NCI-H1092 treated with DMSO at 0.1 percent for 48 hours (cell line): ENCODE measurements at places on chromosomes 11 and 22.

GRCh38 chr11:70270877-70271648 lies 573 bp downstream of the PPFIA1 start:
- no peak for DNase-seq

DNA sequence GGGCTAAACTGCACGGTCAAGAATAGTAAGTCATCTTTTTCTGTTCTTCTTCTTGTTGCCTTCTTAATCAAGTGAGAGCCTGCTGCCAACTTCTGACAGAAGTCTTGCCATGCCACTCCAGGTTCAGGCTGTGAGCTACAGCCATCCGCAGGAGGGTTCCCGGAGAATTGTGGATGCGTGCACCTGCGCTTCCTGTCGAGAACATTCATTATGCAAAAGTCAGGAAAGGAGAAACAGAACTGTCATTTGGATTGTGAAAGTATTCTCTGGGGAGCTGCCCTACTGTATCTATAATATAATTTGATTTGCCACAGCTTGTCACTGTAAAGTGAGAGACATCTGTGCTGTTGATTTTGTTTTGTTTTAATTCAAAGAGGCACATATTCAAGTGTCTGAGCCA lies 12.3 kb downstream of the IL17RA start:
- DNase-seq: no peak

- DNase-seq: no peak
These were observed 94.4 kb downstream of the FAM181B start for GRCh38 chr11:82639251-82639650.

DNA sequence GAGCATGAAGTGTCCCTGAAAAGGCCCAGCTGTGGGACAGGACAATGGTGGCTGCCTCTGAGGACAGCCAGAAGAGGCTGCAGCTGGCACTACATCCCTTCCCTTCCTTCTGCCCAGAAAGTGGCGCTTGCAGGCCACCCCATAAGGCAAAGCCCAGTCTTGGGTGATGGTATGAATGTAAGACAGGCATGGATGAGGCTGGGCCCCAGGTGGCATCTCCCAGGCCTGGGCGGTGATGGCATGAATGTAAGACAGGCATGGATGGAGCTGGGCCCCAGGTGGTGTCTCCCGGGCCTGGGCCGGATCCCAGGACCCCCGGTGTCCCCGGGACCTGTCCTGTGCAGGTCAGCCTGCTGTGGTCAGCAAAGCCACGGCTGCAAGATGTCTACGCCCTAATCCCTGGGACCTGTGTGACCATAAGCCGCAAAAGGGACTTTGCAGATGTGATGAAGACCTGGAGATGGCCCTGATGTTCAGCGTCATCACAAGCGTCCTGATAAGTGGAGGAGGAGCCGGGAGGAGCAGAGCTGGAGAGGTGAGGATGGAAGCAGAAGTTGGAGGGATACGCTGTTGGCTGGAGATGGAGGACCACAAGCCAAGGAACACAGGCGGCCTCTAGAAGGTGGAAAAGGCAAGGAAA lies 181.1 kb downstream of the CTTN start:
- DNase-seq: no peak

DNA sequence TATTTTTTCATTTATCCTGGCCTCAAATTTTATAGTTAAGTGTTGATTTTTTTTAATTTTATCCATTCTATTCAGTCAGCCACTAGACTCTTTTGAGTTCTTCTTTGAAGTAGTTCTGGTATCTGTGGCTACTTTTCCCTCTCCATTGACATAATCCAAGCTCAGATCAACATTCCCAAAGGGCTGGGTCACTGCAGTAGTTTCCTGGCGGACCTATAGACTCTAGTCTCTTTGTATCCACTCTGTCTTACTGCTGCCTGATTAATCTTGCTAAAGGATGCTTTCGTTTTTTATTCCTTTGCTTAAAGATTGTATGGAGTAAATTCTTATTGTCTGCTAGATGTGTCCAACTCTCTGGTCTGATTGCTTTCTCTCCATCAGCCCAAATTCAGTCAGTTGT lies 87.6 kb downstream of the UVRAG start:
- no peak for DNase-seq

GRCh38 chr11:123152951-123153350 lies 42.1 kb downstream of the CLMP start:
- no peak for DNase-seq

- no peak for DNase-seq
These were observed 6.4 kb downstream of the UNC93B1 start for GRCh38 chr11:67997475-67997921.

- DNase-seq: no peak
These were observed 63.4 kb upstream of the CARD18 start for GRCh38 chr11:105202844-105203548.

DNA sequence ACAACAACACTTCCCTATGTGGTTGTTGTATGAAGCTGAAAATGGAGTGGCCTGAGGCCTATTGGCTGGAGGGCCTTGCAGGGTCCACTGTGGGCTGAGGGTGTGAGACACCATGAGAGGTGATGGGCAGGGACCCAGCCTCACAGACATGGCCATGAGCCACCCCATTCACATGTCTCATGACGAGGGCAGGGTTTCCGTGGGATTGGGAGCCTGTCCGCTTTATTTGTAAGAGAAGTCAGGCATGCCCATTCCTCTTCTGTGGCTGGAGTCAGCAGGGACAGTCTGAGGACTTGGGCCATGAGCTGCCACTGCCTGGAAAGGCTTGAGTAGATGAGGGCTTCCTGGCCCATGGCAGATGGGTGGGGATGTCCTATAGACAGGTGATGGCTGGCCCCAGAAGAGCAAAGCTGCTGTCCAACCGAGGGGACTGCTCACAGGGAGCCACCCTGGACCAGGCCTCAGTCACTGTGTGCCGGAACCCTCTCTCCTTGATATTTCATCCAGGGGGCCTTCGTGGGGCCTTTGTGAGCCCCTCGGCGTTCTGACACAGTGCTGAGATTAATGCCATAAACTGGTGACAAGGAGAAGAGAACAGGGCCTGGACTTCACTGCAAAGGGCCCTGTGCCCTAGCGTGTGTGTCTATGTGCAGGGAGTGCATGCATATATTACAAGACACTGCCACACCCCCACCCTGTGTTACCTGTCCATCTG lies 971.9 kb downstream of the BRD1 start:
- no peak for DNase-seq

GRCh38 chr11:72918851-72919250 lies 104.6 kb downstream of the ATG16L2 start:
- no peak for DNase-seq

DNA sequence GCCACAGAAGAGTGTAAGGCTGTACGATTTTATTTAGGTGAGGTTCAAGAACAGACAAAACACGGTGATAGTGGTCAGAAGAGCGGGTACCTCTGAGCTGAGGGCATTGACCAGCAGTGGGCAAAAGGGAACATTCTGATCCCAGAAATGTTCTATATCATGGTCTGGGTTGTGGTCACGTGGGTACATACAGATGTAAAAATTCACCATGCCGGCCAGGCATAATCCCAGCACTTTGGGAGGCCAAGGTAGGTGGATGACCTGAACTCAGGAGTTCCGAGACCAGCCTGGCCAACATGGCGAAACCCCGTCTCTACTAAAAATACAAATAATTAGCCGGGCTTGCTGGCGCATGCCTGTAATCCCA lies 31.1 kb upstream of the GCAT start:
- no peak for DNase-seq

- DNase-seq: no peak
These were observed 107.3 kb downstream of the XKR3 start for GRCh38 chr22:16717699-16718558.

DNA sequence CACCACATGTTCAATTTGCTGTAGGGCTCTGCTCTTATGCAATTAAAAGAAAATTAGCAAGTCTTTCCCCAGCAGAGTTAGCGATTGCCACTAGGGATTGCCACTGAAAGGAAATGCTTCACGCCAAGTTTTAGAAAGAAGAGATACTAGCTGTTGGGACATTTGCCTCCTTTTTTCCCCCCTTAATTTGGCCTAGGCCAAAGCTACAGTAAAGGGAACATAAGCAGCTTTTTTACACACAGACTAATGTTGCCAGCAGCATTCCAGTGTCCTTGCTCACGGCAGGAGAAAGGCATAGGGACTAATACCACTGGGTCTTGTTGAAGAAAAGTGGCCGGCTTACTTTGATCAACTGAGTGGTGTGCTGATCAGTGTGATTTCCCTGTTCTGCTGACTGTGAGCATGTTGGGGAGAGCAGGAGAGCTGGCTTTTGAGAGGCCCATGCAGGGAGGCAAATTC lies 71.2 kb downstream of the PHF21A start:
- no peak for DNase-seq

- no peak for DNase-seq
These were observed 109.7 kb upstream of the OR9Q1 start for GRCh38 chr11:57913715-57914704.

DNA sequence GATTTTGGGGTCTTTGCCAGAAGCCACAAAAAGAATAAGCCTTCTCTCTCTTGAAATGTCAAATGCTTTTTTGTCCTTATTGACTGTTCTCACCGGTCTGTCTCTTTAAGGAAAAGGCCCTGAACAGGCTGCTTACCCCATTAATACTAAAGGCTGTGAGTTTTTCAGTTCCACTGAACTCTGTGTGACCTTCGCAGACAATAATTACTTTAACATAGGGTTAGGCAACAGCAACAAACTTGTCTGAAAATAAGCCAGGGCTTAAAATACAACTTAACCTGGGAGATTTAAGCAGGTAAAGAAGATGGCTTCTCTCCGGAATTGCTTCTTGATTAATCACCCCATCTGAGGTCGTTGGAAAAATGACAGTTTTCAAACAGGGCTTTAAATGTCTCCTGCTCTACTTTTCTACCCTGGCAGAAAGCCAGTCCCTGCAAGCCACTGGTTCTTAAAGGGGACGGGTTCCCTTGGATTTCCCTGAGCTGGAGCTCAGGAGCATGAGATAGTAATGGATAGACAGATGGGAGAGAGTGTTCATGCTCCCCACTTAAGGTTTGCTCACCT lies 69.4 kb downstream of the ARL14EP start:
- no peak for DNase-seq

GRCh38 chr22:24233235-24233634 lies 11.6 kb downstream of the GGT5 start:
- DNase-seq: no peak

- peak; percentile 61 for DNase-seq
These were observed 72.1 kb downstream of the LRRC32 start for GRCh38 chr11:76598426-76598839.

DNA sequence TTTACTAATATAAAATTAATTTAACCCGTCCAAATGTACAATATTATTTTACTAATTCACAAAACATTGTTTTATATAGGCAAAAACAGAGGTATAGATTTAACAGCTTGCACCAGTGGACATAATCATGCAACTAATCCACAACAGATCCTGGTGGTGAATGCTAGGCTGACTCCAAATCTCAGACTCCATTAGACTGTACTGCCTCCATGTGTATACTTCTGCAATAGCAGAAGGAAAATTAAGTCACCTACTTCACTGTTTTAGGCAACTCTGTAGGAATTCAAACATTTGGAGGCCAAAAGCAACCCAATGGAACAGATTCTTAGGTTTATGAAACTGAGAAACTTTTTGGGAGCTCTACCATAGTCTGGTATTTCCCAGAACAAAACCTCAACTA lies 30.0 kb upstream of the RAB39A start:
- DNase-seq: no peak

DNA sequence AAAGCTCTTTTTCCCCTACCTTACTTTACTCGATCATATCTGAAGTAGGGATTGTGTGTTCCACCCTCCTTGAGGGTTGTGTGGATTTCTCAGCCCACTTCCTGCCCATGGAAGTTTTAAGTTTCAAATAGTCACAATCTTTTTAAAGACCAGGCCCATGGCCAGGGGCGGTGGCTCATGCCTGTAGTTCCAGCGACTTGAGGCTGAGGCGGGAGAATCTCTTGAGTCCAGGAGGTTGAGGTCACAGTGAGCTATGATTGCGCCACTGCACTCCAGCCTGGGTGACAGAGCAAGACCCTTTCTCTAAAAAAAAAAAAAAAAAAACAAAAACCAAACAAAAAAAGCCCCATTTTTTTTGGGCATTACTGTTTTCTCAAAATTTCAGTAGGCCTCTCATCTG lies 36.3 kb upstream of the LRRC10B start:
- DNase-seq: no peak

- DNase-seq: no peak
These were observed 630 bp downstream of the CD5 start for GRCh38 chr11:61102667-61103571.

DNA sequence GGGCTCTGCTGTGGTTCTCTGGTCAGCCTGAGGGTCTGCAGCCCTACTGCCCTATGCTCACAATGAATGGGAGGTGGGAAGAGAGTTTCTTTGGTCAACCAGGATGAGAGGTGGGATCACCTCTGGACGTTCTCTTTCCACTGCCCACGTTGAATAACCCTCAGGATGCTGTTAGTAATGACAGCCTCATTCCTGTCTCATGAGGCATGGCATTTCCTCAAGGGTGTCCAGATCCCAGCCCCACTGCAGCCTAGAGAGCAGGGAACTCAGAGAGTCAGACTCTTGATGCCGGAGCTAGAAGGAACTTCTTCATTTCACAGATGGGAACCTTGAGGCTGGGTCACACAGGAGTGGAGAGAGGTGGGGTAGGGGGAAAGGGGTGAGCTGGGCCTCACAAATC lies 196.0 kb downstream of the CEP164 start:
- DNase-seq: no peak

- no peak for DNase-seq
These were observed 372.1 kb downstream of the FAT3 start for GRCh38 chr11:92596596-92597317.

DNA sequence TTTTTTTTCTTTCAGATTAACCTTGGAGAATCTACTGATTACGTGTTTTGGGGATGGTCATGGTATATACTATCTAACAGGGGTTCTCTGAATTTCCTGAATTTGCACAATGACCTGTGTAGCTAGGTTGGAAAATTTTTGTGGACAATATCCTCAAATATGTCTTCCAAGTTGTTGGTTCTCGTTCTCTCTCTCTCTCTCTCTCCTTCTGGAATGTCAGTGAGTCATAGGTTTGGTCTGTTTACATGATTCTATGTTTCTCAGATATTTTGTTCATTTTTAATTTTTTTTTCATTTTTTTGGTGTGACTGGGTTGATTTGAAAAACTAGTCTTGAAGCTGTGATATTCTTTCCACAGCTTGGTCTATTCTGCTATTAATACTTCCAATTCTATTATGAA lies 604.0 kb upstream of the ANO3 start:
- DNase-seq: no peak

- no peak for DNase-seq
These were observed 9.7 kb upstream of the GLB1L3 start for GRCh38 chr11:134266440-134266839.

- DNase-seq: no peak
These were observed 55.1 kb downstream of the BCR start for GRCh38 chr22:23235425-23235824.

GRCh38 chr22:37559521-37559900 lies 769 bp upstream of the CDC42EP1 start:
- no peak for DNase-seq

DNA sequence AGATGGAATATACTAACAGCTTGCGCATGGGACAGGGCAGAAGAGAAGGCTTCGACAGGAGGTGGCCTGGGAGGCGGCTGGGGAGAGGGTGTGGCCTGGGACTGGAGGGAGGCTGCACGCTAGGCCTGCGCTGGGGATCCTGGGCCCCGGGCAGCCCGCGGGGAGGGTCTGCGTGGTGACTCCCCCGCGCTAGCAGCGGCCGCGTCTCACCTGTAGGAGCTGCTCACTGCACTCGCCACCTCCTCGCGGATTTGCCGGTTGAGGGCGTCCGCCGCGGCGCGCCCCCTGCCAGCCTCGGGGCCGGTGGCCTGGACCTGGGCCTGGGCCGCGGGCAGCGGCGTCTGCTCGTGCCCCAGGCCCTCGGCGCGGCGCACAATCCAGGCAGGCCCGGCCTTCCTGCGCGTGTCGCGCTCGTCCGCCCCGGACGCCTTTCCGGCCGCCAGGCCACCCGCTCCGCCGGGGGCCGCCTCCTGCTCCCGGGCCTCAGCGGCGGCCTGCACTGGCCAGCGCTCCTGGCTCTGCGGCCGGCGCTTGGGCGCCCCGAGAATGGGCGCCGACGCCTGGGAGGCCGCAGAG lies 1.5 kb downstream of the MAP6 start:
- DNase-seq: peak; percentile 64
